ENCODE measurements at places on chromosomes 3 and 15. TPM values are rescaled to one million over a fixed set of nuclear protein-coding genes. Genes with fewer than 3 reads are reported as not detected.

DNA sequence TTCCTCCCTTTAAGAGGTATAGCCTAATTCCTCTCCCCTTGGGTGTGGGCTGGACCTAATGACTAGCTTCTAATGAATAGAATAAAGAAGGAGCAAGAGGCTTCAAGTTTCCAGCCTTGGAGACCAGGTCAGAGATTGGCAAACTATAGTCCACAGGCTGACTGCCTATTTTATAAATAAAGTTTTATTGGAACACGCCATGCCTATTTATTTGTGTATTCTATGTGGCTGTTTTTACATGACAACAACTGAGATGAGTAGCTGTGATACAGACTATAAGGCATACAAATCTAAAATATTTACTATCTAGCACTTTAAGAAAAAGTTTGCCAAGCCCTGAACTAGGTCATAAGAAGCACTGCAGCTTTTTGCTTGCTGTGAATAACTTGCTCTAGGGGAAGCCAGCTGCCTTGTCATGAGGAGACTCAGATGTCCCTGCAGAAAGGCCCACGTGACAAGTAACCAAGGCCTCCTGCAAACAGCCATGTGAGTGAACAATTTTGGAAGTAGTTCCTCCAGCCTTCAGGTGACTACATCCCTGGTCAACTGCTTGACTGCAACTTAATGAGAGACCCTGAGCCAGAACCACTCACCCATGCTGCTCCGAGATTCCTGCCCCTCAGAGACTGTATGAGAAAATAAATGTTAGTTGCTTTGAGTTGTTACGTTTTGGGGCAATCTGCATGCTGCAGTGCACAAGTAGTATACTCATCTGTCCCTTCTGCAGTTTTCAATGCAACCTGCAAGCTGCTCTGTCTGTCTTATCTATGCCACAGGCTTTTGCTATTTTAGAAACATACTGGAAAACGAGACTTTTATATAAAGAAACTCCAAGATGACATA lies 21.1 kb upstream of the MAP3K13 start:
- DNase-seq: no peak

- DNase-seq: no peak
Measured at GRCh38 chr3:160012108-160012507, 23.5 kb downstream of the IL12A start.

GRCh38 chr3:147388700-147389580 lies 17.4 kb downstream of the ZIC4 start:
- no peak for DNase-seq

The ISLR gene
- 0.35 TPM for total RNA-seq

The HERC2 gene
- 69.2 TPM for total RNA-seq

- no peak for DNase-seq
Measured at GRCh38 chr3:109921509-109921908, 584.2 kb upstream of the DPPA4 start.

DNA sequence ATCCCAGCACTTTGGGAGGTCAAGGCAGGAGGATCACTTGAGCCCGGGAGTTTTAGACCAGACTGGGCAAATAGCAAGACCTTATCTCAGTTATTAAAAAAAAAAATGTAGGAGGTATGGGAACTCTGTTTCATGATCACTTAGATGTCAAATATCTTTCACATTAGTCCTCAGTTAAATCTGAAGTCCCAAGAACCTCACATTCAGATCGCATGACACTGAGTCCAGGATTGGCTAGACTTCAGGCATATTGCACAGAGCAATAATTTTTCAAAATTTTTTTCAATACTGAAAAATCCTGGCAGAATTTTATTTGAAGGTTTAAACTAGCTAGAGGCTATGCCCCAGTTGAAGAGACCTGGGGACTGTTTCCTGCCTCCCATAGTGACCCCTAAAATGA lies 56.3 kb upstream of the ZNF148 start:
- DNase-seq: no peak

The SH3GL3 gene
- 11.0 TPM for total RNA-seq

DNA sequence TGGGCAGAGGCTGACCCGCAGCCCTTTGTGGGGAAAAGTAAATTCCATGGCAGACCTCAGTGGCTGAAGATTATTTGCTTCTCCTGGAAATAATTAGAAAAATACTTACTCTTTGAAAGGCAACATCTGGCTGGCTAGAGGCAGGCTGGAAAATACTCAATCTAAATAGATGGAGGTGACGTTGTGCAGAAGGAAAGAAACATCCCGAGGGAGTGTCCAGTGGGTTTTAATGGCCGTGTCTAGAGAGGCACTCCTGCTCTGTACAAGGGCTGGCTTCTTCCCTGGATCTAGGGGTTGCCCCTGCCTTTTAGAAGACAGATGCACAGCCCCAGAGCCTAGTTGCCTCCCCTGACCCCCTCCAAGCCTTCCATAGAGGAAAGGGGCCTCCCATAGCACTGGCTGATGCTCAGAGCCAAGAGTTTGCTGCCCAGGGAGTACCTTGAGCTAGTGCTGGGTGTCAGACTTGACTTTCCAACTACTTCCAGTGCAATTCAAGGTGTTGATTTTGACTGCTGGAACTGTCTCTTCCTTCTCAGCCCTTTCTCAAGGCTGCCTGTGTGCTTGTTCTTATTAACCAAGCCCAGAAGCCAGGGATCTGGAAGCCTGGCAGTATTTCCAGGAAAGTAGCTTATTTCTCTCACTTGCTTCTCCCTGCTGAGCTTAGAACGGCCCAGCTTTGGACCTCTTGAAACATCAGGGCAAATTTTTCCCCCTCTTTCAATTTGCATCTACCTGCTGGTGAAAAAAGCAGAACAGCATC lies 27.4 kb downstream of the CGNL1 start:
- no peak for DNase-seq

- DNase-seq: no peak
Measured at GRCh38 chr3:197514786-197515355, 40.9 kb downstream of the BDH1 start.

- DNase-seq: no peak
Measured at GRCh38 chr3:191378142-191378812, 48.0 kb upstream of the UTS2B start.

The TOPBP1 gene
- total RNA-seq: 51.5 TPM

- DNase-seq: no peak
Measured at GRCh38 chr3:68987322-68987721, 26.2 kb downstream of the EOGT start.

DNA sequence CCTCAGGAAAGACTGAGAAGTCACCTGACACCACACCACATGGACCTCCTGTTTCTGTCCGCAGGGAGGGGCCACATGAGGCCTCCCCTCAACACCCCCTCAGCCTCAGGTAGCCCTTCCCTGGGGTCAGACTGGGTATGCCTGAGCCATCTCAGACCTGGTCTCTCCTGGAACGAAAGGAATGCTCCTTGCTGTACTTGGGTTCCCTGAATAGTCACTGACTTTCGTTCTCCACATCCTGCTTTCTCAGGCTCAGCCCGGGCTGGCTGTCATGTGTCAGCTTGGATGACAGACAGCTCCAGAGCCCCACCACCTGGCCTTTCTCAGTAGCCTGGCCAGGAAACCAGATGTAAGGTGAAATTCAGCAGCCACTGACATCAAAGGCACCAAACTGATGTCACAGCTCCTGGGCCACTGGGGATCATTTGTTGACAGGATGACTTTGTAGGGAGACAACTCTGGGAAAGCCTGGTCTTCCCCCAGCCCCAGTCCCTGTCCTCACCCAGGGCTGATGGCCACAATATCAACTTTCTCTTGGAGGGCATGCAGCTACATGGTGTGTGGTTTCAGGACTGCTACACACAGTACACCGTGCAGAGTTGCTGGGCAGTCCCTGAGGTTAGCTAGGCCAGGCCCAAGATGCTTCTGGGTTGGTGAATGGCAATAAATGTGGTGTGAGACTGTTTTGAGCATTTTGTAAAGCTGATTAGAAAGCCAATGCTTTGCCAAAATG lies 141.4 kb upstream of the MRPS22 start:
- DNase-seq: peak; percentile 86

GRCh38 chr3:118057086-118057485 lies 977.6 kb downstream of the IGSF11 start:
- DNase-seq: no peak

- no peak for DNase-seq
Measured at GRCh38 chr15:51585986-51586385, 36.6 kb downstream of the DMXL2 start.

GRCh38 chr15:78097667-78098066 lies 5.3 kb downstream of the SH2D7 start:
- DNase-seq: no peak

GRCh38 chr15:64858021-64858575 lies 16.4 kb downstream of the PLEKHO2 start:
- peak; percentile 14 for DNase-seq

DNA sequence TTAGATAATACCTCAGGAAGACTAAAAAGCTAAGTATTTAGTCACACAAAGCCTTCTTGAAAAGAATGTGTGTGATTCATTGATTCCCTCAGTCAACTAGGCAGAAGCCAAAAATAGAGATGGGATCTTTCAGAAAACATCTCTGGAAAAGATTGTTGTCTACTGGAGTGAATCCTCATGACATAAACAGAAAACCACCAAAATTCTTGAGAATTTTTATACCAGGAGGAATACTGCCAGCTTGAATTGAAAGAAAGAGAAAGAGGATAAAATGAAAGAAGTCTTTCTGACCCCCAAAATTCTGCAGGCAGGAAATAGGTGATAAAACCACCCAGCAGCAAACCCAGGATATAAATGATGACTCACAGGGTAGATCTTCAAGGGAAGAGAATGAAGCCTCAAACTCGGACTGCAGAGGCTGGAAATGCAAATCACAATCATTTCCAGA lies 363.1 kb upstream of the PLSCR5 start:
- no peak for DNase-seq

The IGDCC3 gene
- total RNA-seq: 17.9 TPM

GRCh38 chr15:76274226-76274625 lies 37.0 kb downstream of the ETFA start:
- no peak for DNase-seq

- DNase-seq: no peak
Measured at GRCh38 chr15:76070921-76071635, 11.3 kb downstream of the TMEM266 start.

GRCh38 chr3:52773361-52774065 lies 2.8 kb upstream of the NEK4 start:
- no peak for DNase-seq

The TTC21A gene
- 2.3 TPM for total RNA-seq

The MRPL46 gene
- 29.3 TPM for total RNA-seq

The HEG1 gene
- total RNA-seq: 9.3 TPM

The UROC1 gene
- total RNA-seq: not detected

DNA sequence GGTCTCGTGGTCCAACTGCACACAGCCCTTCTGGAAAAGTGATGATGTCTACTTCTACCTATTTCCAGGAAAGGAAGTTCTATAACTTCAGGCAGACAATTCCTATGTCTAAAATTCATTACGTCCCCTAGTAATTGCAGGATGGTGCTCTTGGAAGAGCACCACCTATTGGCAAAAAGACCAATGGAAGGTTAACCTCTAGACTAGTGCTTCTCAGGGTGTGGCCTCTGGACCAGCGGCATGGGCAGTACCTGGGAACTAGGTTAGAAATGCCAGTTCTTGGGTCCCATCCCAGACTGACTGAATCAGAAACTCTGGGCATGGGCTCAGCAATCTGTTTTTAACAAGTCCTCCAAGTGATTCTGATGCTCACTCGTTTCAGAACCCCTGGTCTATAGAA lies 258.3 kb upstream of the ICE2 start:
- DNase-seq: no peak

All from H9 (cell line).